Activated T-helper 9 cell treated with anti-CD3 and anti-CD28 coated beads, Interleukin-2, amount 50 U/mL, for 16 hours (primary cell): ENCODE measurements at places on chromosomes 1 and 21.
A peak's percentile ranks its signal among the peaks of the same experiment; 100 is the strongest.

- no peak for DNase-seq
Measured at GRCh38 chr1:179803918-179804317, 60.8 kb downstream of the FAM163A start.

GRCh38 chr1:87331365-87332241 lies 2.9 kb downstream of the LMO4 start:
- DNase-seq: peak; percentile 60

DNA sequence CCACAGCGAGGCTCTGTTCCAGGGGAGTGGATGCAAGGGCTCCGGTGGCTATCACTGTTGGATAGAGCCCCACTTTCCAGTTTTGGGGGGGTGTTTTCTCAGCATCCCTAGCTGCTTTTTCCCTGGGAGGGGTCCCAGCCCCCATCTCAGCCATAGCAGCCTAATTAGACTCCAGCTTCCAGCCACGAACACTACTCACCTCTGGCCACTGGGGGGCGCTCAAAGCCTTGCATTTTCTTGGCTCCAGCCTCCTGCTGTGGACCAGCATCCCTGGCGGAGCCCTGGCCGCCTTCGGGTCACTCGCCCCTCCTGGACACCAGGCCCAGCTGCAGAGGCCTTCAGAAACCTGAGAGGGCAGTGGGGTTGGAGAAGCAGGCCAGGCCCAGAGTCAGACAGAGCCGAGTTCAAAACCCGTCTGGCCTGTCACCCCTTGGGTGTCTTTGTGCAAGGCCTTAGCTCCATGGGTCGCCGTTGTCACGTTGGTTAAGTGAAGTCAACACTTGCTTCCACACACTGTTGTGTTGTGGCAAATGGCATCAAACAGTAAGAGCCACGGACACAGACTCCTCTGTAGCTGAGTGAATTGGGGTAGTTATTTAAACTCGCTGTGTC lies 93.5 kb upstream of the ACTL8 start:
- DNase-seq: peak; percentile 10

GRCh38 chr1:186999506-186999905 lies 170.8 kb downstream of the PLA2G4A start:
- DNase-seq: no peak

- DNase-seq: no peak
Measured at GRCh38 chr21:35208810-35209517, 159.9 kb upstream of the RUNX1 start.

GRCh38 chr1:87202922-87203655 lies 125.6 kb upstream of the LMO4 start:
- no peak for DNase-seq

DNA sequence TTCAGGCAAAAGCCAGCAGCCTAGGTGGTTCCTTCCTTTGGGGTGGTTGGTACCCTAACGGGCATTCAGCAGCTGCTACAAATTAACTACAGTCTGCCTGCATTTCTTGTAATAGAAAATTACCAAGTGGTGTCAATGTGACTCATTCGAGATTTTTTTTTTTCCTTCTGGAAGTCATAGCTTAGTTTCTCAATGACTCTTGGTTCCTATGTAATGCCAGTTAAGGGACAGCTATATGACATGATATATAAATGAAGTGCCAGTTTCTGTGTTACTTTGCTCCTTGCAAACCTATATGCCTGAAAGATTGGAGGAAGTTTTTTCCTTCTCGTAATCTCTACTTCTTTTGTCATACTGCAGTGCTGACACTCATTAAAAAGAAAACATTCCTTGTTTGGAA lies 2.6 kb downstream of the MGST3 start:
- DNase-seq: no peak

- DNase-seq: no peak
Measured at GRCh38 chr1:32695098-32695904, 7.3 kb downstream of the SYNC start.

DNA sequence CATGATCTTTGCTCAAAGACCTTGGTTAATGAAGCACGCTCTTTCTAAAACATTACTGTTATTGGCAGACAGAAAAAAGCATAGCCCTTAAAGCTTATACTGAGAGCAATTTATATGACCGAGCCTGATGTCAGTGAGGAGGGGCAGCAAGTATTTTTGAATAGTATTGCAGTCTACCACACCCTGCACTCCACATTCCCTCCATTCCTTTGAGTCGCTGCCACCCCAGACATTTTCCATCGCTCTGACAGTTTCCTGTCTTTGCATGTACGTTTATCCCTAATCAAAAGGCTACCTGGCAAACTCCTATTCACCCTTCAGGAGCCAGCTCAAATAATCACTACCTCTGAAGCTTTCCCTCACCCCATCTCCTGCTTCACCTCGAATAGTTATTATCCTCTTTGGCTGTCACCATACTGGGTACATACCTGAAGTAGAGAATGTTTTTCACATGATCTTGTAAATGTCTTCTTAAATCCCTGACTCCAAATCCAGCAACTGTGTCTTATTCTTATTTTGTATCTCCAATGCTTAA lies 5.5 kb upstream of the JUN start:
- DNase-seq: no peak

GRCh38 chr1:153357853-153358690 lies at the start of gene S100A9:
TSS of gene S100A9 (plus strand) at chr1:153357854. CDS start at chr1:153358284, 430 bp downstream.
- no peak for DNase-seq

DNA sequence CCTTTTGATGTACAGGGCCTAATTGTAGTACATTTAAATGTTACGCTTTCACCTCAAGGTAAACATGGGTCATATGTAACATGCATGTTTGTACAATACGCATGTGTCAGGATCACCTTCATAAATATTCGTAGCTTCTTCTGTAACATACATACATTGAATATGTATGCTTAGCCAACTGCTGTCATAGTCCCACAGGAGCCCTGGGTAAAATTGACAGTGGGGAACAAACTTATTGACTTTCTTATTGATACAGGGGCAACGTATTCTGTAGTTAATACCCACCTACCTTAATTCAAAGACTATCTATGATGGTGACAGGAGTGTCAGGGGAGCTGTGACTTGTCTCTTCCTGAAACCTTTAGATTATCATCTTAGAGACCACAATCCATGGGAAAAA lies 3.7 kb upstream of the REN start:
- no peak for DNase-seq
